Ovary (tissue), 10 donors: ENCODE measurements at places on chromosomes 7 and 10. TPM values are rescaled to one million over a fixed set of nuclear protein-coding genes. Genes with fewer than 3 reads are reported as not detected.

GRCh38 chr10:30806850-30807249 is 177.3 kb upstream of the LYZL2 start:
- DNase-seq = no peak

Gene RPP30
- 20.9 TPM for total RNA-seq

GRCh38 chr7:44808914-44809393 is 12.5 kb downstream of the PPIA start:
- DNase-seq = no peak

Gene AOC1
- 0.26 TPM for total RNA-seq

DNA sequence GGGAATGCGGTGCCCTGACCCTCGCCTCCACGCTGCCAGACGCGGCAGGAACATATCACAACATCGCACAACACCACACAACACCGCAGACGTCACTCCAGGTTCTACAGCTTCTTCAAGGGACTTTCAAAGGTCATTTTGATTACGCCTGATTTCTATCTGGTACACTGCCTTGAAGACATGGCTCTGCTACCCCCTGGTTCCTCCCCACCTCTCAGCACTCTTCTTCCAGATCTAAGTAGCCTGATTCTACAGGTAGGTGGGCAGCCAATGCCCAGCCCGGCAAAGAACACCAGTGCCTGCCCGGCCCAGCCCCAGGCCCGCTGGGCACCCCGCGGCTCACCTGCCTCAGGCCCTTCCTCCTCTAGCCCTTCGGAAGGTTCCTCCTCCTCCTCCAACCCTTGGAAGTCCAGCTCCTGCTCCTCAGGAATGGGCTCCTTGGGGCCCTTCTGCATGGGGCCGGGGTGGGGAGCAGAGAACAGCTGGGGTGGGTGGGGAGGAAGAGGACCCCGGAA is 8.4 kb downstream of the GIGYF1 start:
- DNase-seq = no peak
